Breast epithelium (tissue), 4 donors: ENCODE measurements at places on chromosomes 2 and 18. TPM values are rescaled to one million over a fixed set of nuclear protein-coding genes. Genes with fewer than 3 reads are reported as not detected.

DNA sequence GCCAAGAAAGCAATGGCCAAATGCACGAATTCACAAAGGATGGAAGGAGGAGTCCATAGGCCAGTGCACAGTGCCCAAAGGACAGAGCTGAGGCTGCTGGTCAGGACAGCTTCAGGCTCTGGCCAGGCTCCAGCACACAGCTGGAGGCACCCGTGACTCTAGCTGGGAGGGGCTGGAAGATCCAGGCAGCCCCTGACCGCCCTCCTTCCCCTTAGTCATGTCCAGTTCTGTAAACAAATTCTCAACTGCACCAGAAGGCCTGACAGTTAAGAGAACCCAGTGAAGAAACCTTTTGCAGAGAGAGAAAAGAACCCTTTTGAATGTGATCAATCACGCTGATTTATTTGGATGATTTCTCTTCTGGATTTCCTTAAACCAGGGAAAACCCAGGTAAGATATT is 7.7 kb upstream of the YWHAQ start:
- H3K27ac ChIP-seq, result peak overlapping the region; percentile 72
- H3K4me3 ChIP-seq, result no peak overlapping the region

Gene UPP2
- total RNA-seq, result not detected

Gene TM4SF20
- not detected for total RNA-seq

Gene COL3A1
- total RNA-seq, result 98.1 TPM

- H3K4me3 ChIP-seq, result no peak overlapping the region
- no peaks in the 10 kb centered on the region for H3K36me3 ChIP-seq
- no peak for DNase-seq
- H3K27ac ChIP-seq, result no peak overlapping the region
Measured at GRCh38 chr18:46054956-46055837, 16.9 kb downstream of the PSTPIP2 start.

Gene SCG2
- 0.66 TPM for total RNA-seq

DNA sequence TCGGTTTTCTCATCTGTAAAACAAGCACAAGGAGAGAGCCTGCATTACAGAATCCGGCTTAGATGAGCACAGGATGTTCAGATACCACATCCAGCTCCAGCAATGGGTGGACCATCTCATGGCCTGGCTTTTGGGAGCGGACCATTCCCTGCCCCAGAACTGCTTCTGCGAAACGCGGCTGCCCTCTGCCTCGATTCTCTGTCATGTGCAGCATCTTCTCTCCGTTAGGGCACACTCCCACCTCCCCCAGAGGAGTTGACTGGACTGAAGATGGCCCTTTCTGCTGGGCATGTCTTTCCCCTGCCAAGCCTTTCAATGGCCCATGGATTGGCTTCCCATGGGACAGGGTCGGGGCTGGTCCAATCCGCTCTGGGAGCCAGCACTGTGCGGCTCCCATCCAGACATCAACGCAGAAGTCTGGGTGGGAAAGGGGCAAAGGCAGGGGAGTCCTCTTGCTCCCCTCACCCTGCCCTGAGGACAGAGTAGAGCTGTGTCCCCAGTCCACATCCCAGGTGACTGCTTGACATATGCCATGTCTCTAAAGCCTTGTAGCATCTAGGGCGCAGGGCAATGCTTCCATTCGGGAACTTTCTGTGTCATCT is 14.3 kb upstream of the FAHD2A start:
- peak; percentile 17 for DNase-seq
- H3K4me3 ChIP-seq, result no peak overlapping the region
- H3K27me3 ChIP-seq, result peaks cover 6% of the 10 kb centered on the region
- H3K4me1 ChIP-seq, result no peaks in the 10 kb centered on the region
- no peak overlapping the region for H3K27ac ChIP-seq

Gene FIGN
- total RNA-seq, result 13.9 TPM

Gene FABP1
- total RNA-seq, result not detected

Gene ANKRD30B
- total RNA-seq, result 11.0 TPM

Gene PTPRN
- total RNA-seq, result 0.33 TPM

GRCh38 chr2:100160396-100160795 is 18.0 kb upstream of the AFF3 start:
- no peaks in the 10 kb centered on the region for H3K4me1 ChIP-seq
- no peak overlapping the region for H3K4me3 ChIP-seq
- no peaks in the 10 kb centered on the region for H3K36me3 ChIP-seq
- DNase-seq, result no peak

Gene SLC4A3
- total RNA-seq, result 4.7 TPM

- H3K27me3 ChIP-seq, result no peaks in the 10 kb centered on the region
- H3K4me1 ChIP-seq, result no peaks in the 10 kb centered on the region
- no peak for DNase-seq
- no peak overlapping the region for H3K27ac ChIP-seq
- no peaks in the 10 kb centered on the region for H3K36me3 ChIP-seq
- no peak overlapping the region for H3K4me3 ChIP-seq
Measured at GRCh38 chr2:95386031-95386430, 16.5 kb upstream of the FAHD2A start.

GRCh38 chr2:8743261-8743660 is 61.4 kb downstream of the ID2 start:
- no peak for DNase-seq
- H3K4me3 ChIP-seq, result no peak overlapping the region
- no peaks in the 10 kb centered on the region for H3K27me3 ChIP-seq
- no peaks in the 10 kb centered on the region for H3K4me1 ChIP-seq

DNA sequence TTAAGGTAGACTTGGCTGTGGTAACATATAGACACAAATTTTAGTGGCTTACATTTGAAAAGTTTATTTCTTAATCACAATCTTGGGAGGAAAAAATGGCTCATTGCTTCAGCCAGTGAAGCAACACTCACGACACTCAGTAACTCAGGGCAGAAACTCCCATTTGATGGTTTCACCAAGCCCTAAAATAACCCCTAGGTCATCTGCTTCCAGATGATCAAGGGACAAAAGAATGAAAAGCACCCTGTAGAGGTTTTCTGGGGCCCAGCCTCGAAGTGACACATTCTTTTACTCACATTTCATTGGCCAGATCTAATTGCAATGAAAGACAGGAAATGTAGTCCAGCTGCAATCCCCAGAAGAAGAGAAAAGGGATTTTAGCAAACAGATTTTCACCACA is 275.9 kb downstream of the TMX3 start:
- no peaks in the 10 kb centered on the region for H3K36me3 ChIP-seq
- no peaks in the 10 kb centered on the region for H3K27me3 ChIP-seq
- no peak for DNase-seq
- no peak overlapping the region for H3K4me3 ChIP-seq
- H3K27ac ChIP-seq, result no peak overlapping the region

GRCh38 chr2:118841828-118842461 is 5.5 kb downstream of the EN1 start:
- peaks cover 96% of the 10 kb centered on the region for H3K27me3 ChIP-seq
- DNase-seq, result no peak
- H3K4me1 ChIP-seq, result no peaks in the 10 kb centered on the region
- no peak overlapping the region for H3K27ac ChIP-seq
- peak overlapping the region; percentile 24 for H3K4me3 ChIP-seq

DNA sequence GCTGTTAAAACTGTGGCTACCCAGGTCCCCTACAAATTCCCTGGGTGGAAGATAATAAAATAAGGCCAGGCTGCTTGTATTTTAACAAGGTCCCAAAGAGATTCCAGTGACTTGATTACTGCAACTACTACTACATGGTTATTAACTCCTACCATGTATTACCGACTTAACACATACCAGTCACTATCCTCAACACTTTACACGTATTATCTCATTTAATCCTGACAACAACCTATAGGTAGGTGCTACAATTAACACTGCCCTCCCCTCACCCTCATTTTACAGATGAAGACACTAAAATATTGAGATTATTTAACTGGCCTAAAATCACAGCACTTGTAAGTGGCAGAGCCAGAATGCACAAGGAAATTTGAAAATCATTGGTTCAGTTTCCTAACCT is 5.4 kb downstream of the CLASP1 start:
- H3K36me3 ChIP-seq, result no peaks in the 10 kb centered on the region
- no peak overlapping the region for H3K27ac ChIP-seq
- H3K27me3 ChIP-seq, result no peaks in the 10 kb centered on the region
- no peak overlapping the region for H3K4me3 ChIP-seq
- DNase-seq, result no peak

DNA sequence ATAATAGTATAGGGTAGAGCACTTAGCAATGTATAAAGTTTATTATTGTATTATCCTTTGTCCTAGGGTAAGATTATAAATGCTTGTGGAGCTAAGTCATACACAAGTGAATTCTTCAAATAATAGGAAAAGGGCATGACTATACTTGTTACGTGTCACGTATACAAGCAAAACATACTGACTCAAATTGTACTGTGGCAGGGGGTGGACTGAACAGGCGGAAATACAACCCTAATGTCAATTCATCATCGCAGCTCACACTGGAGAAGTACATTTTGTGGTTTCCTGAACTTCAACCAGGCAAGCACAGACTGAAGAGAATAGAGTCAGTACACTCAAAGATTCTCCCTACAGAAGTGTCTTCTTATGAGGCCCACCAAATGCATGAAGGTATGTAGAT is 201.0 kb downstream of the MBD2 start:
- H3K4me1 ChIP-seq, result no peaks in the 10 kb centered on the region
- no peak overlapping the region for H3K27ac ChIP-seq
- no peaks in the 10 kb centered on the region for H3K27me3 ChIP-seq
- no peak overlapping the region for H3K4me3 ChIP-seq
- H3K36me3 ChIP-seq, result no peaks in the 10 kb centered on the region

- no peak overlapping the region for H3K27ac ChIP-seq
- no peak overlapping the region for H3K4me3 ChIP-seq
- no peaks in the 10 kb centered on the region for H3K4me1 ChIP-seq
- no peak for DNase-seq
Measured at GRCh38 chr2:219325136-219325535, 7.4 kb downstream of the RESP18 start.

Gene NYAP2
- not detected for total RNA-seq

Gene DAW1
- not detected for total RNA-seq

GRCh38 chr2:182713601-182714000 is 2.5 kb upstream of the DNAJC10 start:
- peaks cover 8% of the 10 kb centered on the region for H3K4me1 ChIP-seq
- H3K4me3 ChIP-seq, result no peak overlapping the region
- no peak overlapping the region for H3K27ac ChIP-seq
- DNase-seq, result no peak
- no peaks in the 10 kb centered on the region for H3K36me3 ChIP-seq

Gene POMC
- 2.8 TPM for total RNA-seq

DNA sequence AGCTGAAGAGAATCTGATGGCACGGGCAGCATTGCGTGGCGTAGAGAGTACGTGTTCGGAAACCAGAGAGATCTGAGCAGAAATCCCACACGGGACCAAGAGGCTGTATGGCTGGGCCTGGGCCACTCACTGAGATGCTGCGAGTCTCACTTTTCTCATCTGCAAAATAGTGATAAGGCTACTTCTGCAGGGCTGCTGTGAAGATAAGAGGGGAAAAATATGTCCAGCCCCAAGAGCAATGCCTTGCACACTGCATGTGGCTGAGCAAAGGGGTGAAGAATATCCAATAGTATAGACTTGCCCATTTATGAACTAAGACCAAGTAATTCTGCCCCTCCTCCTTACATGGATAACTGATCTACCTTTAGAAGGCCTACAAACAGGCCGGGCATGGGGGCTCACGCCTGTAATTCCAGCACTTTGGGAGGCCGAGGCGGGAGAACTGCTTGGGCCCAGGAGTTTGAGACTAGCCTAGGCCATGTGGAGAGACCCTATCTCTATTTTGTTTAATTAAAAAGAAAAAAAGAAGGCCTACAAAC is 3.1 kb downstream of the FECH start:
- H3K27me3 ChIP-seq, result no peaks in the 10 kb centered on the region
- no peak overlapping the region for H3K27ac ChIP-seq
- no peak for DNase-seq
- no peak overlapping the region for H3K4me3 ChIP-seq
- H3K4me1 ChIP-seq, result peaks cover 10% of the 10 kb centered on the region

DNA sequence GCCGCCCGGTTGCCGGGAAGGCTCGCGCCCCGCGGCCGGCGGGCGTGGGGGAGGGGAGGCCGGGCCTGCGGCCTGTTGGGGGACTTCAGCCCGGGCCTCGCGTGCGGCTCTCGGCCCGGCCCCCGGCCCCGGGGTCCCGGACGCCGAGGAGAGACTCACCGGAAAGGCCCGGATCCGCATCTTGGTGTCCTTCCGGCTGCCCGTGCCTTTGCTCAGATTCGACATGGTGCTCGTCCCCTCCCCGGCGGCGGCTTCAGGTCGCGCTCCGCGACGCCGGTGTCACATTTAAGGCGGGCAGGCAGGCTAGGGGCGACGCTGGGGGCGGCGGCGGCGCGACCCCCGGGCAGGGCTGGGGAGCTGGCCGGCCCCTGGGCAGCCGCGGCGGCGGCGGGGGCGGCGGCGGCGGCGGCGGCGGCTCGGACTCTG is 365 bp downstream of the CUL3 start:
- H3K36me3 ChIP-seq, result no peaks in the 10 kb centered on the region
- H3K4me1 ChIP-seq, result peaks cover 5% of the 10 kb centered on the region
- peak overlapping the region; percentile 81 for H3K4me3 ChIP-seq
- no peaks in the 10 kb centered on the region for H3K27me3 ChIP-seq
- peak; percentile 34 for DNase-seq
- peak overlapping the region; percentile 98 for H3K27ac ChIP-seq

Gene CAPN14
- 0.44 TPM for total RNA-seq

GRCh38 chr18:60329131-60329530 is 43.4 kb downstream of the MC4R start:
- no peak overlapping the region for H3K4me3 ChIP-seq
- no peak for DNase-seq
- H3K36me3 ChIP-seq, result no peaks in the 10 kb centered on the region
- no peak overlapping the region for H3K27ac ChIP-seq

Gene CAD
- 15.5 TPM for total RNA-seq

Gene RAPGEF4
- total RNA-seq, result 12.8 TPM

DNA sequence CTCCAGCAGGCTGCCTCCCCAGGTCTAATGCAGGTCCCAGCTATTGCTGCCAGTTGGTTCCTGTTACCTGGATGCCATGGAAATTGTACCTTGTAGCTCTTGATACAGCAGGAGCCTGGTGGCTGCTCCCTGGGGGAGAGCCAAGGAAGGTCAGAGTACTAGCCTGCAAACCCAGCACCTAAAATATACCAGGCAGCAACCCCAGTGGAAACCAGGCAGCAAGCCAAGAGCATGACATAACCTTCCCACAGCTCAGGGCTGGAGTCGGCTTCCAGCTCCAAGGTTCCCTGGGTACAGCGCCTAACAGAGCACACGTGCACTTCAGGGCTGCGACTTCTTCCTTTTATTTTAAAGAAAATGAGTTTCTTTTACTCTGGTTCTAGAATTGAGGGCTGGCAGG is 30.3 kb downstream of the TNP1 start:
- peak; percentile 56 for DNase-seq
- no peak overlapping the region for H3K27ac ChIP-seq
- H3K27me3 ChIP-seq, result no peaks in the 10 kb centered on the region
- no peaks in the 10 kb centered on the region for H3K36me3 ChIP-seq
- peaks cover 3% of the 10 kb centered on the region for H3K4me1 ChIP-seq

GRCh38 chr2:108423502-108424251 is 25.3 kb upstream of the GCC2 start:
- H3K27me3 ChIP-seq, result no peaks in the 10 kb centered on the region
- H3K4me3 ChIP-seq, result no peak overlapping the region
- no peak overlapping the region for H3K27ac ChIP-seq
- no peaks in the 10 kb centered on the region for H3K4me1 ChIP-seq
- DNase-seq, result no peak
- no peaks in the 10 kb centered on the region for H3K36me3 ChIP-seq

Gene PROKR1
- total RNA-seq, result not detected

- H3K4me3 ChIP-seq, result no peak overlapping the region
- DNase-seq, result no peak
- H3K27me3 ChIP-seq, result no peaks in the 10 kb centered on the region
- no peaks in the 10 kb centered on the region for H3K36me3 ChIP-seq
Measured at GRCh38 chr2:173117678-173118077, 42.0 kb downstream of the MAP3K20 start.
